ENCODE measurements at places on chromosomes 13 and 19.

DNA sequence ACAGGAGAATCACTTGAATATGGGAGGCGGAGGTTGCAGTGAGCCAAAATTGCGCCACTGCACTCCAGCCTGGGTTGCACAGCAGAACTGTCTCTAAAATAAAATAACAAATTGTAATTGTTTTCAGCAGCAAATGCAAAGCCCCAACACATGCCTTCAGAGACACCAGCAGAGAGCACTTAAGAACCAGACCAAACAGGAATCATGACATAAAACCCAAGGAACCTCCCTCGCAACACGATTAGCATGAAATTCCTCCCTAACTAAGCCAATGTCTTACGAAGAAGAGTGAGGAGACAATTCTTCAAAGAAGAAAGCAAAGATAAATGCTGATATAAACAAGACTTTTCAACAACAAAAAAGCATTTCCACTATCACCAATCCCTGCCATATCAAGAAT lies 40.1 kb downstream of the PSPC1 start:
- DNase-seq = no peak

- no peak for DNase-seq
Measured at GRCh38 chr19:48720251-48720612, 707 bp upstream of the MAMSTR start.

DNA sequence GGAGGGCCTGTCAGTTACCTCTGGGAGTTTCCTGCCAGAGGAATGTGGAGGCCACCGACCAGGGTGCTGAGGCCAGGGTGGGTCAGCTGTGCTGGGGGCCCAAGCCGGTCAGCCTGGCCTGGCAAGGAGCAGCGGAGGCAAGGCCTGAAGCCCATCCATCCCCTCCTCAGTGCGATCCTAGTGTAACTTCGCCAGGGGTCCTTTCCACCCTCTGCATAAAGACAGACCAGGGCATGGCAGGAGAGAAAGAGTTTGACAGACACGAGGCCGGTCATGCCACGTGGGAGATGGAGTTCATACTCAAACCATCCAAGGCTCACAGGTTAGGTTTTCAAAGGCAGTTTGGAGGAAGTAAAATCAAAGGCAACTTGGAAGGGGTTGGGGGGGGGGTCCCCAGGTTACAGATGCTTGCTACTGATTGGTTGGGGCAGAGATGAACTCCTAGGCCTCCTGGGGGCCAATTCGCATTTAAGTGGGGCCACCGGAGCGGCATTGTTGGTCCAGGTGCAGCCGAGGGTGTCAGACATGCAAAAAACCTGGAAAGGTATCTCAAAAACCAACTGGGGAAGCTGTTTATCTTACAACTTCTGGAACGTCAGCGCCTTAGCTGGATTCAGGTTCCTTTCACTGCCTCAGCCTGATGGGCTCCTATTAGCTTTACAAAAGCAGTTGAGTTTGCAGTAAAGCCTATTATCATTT lies 36.8 kb upstream of the DPRX start:
- DNase-seq = no peak

DNA sequence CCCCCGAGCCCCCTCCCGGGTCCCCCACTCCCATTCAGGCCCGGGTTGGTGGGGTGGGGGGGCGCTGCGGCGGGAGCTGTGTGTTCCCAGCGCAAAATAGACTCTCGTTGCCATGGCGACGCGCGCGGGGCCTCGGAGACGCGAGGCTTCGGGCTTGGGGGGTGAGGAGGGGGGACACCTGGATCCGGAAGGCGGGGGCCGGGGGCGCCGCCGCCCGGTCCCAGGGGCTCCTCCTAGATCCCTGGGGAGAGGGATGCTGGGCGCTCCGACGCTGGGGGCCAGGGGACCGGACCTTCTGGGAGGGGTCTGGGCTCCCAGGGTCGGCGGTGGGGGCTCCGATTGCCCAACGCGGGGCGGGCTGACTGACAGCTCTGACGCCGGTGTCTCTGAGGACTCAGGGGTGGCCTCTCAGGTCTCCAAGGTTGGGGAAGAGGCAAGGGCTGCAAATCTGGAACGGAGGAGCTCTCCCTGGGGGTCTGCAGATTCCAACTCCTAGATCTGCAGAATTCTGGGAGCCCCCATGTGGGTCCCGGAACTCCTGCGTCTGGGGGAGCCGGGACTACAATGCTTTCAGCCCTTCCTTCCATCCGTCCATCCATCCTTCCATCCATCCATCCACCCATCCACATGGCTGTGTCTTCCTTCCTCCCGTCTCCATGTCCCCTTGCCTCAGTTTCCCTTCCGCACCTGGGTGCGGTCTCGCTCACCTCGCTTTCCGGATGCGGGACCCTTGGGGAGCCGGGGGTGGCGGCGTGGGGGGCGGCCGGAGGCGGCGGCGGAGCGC lies 9.1 kb upstream of the SHISA7 start:
- DNase-seq = no peak

DNA sequence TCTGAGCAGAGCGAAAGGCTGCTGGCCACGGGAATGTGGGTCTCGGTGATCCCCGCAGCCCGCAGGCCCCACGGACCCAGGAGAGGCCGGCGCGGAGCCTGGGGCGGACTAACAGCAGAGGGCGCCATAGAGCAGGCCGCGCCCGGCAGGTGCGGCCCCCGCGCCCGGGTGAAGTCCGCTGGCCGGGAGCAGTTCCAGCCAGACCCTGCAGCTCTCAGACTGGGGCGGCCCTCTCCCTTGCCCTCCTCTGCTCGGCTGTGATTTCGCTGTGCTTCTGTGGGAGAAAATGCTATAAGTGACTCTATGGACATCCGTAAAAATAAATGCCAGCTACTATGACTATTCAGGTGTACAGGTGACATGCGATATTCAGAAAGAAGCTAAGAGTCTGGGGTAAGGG lies 37.7 kb downstream of the GSX1 start:
- DNase-seq = peak; percentile 28

- no peak for DNase-seq
Measured at GRCh38 chr13:73948848-73949529, 185.2 kb downstream of the KLF12 start.

GRCh38 chr19:46732172-46732938 lies 13.5 kb upstream of the FKRP start:
- DNase-seq = no peak

- no peak for DNase-seq
Measured at GRCh38 chr19:6531163-6531955, 533 bp downstream of the TNFSF9 start.

GRCh38 chr13:100160450-100160849 lies 71.6 kb downstream of the PCCA start:
- DNase-seq = no peak

DNA sequence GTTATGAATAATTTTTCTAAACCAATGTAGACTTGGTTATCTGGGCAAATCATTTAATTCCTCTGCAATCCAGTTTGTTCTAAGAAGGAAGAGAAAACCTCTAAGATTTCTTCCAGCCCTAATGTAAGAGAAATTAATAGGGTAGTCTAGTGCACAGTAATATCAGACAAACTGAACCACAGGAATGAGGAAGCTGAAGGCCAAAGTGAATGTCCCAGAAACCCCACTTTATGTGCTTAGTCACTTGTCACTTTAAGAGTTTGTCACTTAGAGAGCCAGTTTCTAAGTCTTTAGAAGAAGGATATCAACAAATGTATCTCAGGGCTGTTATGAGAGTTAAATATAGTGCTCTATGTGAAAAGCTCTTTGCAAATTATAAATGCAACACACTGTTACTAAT lies 750.6 kb downstream of the DIAPH3 start:
- no peak for DNase-seq

DNA sequence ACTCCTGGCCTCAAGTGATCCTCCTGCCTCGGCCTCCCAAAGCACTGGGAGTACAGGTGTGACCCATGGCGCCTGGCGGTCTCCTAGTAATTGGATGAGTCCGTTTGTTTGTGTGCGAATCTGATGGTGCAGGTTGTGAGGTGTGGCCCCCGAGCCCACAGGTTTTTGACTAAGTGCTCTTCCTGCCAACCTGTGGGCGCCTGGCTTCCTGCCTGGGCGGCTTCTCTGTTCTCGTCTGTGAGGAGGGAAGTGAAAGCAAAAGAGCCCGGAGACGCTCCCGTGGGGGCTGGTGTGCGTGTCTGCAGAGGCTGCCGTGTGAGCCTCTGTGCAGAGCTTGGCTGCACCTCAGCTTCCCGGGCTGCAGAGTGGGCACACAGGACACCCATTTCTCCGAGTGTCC lies 10.0 kb downstream of the ARHGAP45 start:
- DNase-seq = peak; percentile 66

DNA sequence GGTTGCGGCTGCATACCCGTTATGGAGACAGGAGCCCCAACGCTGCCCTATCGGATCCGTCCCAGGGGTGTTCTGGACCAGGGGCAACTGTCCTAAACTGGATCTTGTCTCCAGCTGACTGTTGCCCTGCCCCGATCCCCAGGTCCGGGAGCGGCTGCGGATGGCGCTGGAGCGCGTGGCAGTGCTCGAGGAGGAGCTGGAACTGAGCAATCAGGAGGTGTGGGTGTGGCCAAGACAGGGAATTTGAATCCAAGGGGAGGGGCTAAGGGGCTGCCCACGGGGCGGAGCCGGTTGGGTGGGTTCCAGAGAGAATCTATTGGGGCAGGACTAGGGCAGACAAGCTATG lies 9.9 kb downstream of the PPFIA3 start:
- DNase-seq = no peak

- DNase-seq = no peak
Measured at GRCh38 chr13:80340651-80341100, 250 bp downstream of the SPRY2 start.

GRCh38 chr13:73656863-73657262 lies 477.3 kb downstream of the KLF12 start:
- no peak for DNase-seq

GRCh38 chr19:19192910-19193423 lies 909 bp downstream of the RFXANK start:
- no peak for DNase-seq

- no peak for DNase-seq
Measured at GRCh38 chr13:75224053-75224742, 257.8 kb downstream of the TBC1D4 start.

GRCh38 chr13:103100830-103101229 lies 34.6 kb upstream of the SLC10A2 start:
- DNase-seq = no peak

GRCh38 chr13:22219709-22220108 lies 548.8 kb downstream of the FGF9 start:
- DNase-seq = no peak

DNA sequence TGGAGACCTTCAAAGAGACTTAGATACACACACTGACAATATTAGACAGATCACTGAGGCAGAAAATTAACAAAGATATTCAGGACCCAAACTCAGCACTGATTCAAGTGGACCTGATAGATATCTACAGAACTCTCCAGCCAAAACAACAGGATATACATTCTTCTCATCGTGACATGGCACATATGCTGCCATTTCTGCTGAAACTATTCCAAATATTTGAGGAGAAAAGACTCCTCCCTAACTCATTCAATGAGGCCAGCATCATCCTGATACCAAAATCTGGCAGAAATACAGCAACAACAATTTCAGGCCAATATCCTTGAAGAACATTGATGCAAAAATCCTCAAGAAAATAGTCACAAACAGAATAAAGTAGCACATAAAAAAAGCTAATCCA lies 53.3 kb downstream of the TRPC4 start:
- no peak for DNase-seq

- DNase-seq = no peak
Measured at GRCh38 chr13:35953537-35954206, 177.5 kb downstream of the DCLK1 start.

DNA sequence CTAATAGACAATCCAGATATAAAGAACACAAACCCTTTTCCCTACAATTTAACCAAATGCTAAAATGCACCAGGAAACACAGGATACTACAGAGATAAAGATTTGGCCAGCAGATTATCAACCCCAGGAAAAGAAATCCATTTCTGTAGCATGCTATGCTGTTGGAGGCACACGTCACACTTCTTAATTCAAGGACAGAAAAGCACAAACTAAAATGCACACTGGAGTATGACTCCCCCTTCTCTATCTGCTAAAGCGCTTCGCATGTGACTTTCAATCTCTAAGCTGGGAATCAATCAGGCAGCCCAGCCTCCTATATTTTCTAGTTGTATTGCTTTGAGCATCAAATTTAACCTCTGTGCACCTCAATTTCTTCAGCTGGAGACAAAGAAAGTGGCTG lies 22.2 kb downstream of the ABCC4 start:
- no peak for DNase-seq

- DNase-seq = peak; percentile 51
Measured at GRCh38 chr13:98476538-98476966, 100.4 kb downstream of the STK24 start.

GRCh38 chr13:99469041-99469440 lies 32.2 kb upstream of the TM9SF2 start:
- DNase-seq = no peak

DNA sequence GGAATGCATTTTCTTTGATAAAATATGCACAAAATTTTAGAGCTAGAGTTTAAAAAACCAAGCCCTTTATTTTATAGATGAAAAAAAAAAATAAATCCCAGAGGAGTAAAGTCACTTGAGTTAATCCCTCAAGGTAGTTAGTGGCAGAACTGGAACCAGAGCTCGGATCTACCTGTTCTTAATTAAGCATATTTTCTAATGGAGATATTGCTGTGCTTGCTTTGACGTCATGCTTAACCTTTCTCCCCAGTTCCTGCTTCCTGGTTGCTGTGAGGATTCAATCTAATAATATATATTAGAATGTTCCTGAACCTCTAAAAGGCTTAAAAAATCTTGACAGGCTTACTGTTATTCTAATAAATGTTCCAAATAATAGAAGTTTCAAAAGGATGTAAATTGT lies 300.6 kb upstream of the KLF12 start:
- DNase-seq = no peak

Measured in stimulated activated CD4-positive, alpha-beta T cell treated with anti-CD3 and anti-CD28 coated beads, Interleukin-1b, Interleukin-23, amount 100 ng/mL, for 24 hours (primary cell).